ENCODE measurements at places on chromosomes 12 and 14. TPM values are rescaled to one million over a fixed set of nuclear protein-coding genes. Genes with fewer than 3 reads are reported as not detected.

The RFX4 gene
- not detected for polyA plus RNA-seq

GRCh38 chr12:14664434-14665023 lies 31.9 kb downstream of the GUCY2C start:
- H3K4me1 ChIP-seq: peaks cover 6% of the 10 kb centered on the region
- DNase-seq: no peak
- H3K27me3 ChIP-seq: peaks cover 12% of the 10 kb centered on the region
- H3K4me3 ChIP-seq: no peak overlapping the region

DNA sequence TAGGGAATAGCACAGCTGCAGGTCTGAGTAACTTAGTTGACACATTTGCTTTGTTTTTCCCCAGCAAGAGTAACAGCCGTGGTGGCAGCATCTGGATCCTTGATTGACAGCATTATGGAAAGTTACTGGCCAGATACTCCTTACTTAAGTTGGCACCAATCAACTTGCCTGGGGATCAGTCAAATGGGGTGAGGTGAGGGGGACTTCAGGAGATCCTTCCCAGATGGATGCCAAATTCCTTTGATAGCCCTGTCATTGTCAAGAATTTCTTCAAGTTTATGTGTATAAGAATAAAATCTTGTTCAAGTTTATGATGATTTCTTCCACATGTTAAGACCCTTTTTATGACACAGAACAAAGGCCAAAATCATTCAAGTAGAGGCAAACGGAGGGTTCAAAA lies 618.4 kb downstream of the SLC6A15 start:
- H3K27me3 ChIP-seq: no peaks in the 10 kb centered on the region
- DNase-seq: no peak
- no peak overlapping the region for H3K4me3 ChIP-seq
- H3K36me3 ChIP-seq: no peaks in the 10 kb centered on the region
- H3K27ac ChIP-seq: no peak overlapping the region

GRCh38 chr12:106113824-106114446 lies 24.8 kb downstream of the NUAK1 start:
- DNase-seq: no peak
- H3K27ac ChIP-seq: no peak overlapping the region
- H3K27me3 ChIP-seq: peaks cover 24% of the 10 kb centered on the region

GRCh38 chr14:63544591-63545299 lies 1.6 kb upstream of the PPP2R5E start:
- DNase-seq: no peak
- no peaks in the 10 kb centered on the region for H3K27me3 ChIP-seq
- H3K27ac ChIP-seq: peak overlapping the region; percentile 29
- H3K36me3 ChIP-seq: peaks cover 6% of the 10 kb centered on the region
- H3K4me1 ChIP-seq: peaks cover 26% of the 10 kb centered on the region
- peak overlapping the region; percentile 96 for H3K4me3 ChIP-seq

Measured in naive thymus-derived CD8-positive, alpha-beta T cell (primary cell).